ENCODE measurements at places on chromosomes 1 and 21. TPM values are rescaled to one million over a fixed set of nuclear protein-coding genes. Genes with fewer than 3 reads are reported as not detected.

DNA sequence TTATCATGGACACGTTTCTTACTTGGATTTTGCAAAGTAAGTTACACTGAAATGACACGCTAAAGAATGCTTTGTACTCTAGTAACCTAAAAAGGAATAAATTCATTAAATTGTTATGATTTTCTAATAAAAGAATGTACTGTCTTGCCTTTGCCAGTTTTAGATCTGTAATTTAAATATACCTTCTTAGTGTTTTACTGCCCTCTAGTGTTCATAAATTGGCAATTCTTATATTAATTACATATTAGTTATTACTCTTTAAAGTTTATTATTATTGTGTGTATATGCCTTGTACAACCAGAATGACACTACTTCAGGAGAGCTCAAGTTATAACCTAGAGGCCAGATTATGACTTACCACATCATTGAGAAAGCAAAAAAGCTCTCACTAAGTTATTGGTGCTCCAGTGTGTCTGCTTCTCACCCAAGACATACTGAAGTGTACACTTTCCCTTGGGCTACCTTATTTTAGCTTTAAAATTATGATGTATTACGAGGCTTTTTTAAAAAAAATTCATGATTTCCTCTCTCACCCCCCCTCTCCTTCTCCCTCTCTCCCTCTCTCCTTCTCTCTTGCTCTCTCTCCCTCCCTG is 169.9 kb downstream of the HS2ST1 start:
- no peak for DNase-seq

GRCh38 chr21:44375281-44375651 is 21.8 kb downstream of the TRPM2 start:
- no peak for DNase-seq

DNA sequence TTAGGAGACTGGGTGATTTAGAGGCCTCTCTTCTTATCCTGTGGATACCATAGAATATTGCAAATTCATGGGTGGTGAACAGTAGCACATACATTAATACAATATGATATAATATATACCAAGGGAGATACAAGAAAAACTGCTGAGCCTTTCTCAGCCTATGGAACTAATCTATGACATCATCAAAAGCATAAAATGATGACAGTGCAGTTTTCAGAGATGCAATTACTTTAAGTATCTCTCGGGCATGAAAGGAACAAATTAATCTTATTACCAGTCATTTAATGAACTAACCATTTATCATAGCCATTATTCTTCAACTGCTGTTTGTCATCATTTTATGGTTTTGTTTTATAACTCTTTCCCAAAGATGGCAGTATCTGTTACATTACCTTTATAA is 3.5 kb downstream of the CHODL start:
- DNase-seq: no peak

- DNase-seq: no peak
Measured at GRCh38 chr1:93605812-93606512, 75.7 kb downstream of the BCAR3 start.

- DNase-seq: no peak
Measured at GRCh38 chr1:228085287-228085951, 2.9 kb downstream of the ARF1 start.

GRCh38 chr1:109299558-109300343 is 7.1 kb downstream of the MYBPHL start:
- no peak for DNase-seq

DNA sequence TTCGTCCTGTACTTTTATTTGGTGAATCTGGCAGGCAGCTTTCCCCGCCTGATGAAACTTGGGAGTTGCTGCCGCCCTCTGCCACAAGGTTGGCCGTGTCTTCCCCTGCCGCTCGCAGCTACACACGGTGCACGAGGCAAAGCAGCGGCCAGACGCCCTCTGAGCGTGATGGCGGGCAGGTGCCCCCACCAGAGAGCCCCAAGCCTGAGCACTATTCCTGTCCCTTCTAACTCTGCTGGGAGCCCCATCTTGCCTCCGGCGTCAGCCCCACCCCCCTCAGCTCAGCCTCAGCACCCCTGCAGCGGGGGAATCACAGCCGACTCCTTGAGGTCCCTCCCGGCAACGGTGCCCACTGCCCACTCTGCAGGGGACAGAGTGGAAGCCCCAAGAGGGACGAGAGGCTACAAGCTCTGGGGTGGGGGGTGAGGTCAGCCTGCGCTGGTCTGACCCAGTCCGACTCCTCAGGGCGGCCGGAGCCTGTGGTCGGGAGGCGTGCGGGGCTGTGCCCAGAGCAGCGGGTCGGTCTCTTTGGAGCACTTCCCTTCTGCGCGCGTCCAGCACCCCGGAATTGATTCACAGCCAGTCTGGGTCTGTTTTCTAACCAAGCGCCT is 41.3 kb downstream of the RIPK4 start:
- DNase-seq: no peak

- DNase-seq: no peak
Measured at GRCh38 chr1:2304921-2305681, 77.0 kb downstream of the SKI start.

DNA sequence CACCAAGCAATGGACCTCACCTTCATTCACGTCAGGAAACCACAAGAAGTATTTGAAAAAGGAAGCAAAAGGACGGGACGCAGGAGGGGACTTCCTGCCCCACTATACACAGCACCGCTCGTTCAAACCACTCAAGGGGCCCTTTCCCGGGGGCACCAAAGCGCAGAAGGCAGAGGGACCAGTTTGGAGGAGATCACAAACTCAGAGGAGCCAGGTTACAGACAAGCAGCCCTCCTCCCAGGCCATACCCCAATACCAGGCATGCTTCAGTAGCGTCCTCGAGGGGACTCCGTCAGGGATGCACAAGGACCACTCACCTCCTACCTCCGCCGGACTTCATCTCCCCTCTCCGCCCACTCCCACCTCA is 685 bp downstream of the CRTC2 start:
- DNase-seq: no peak

The KLHDC9 gene
- total RNA-seq: 5.8 TPM

The HAO2 gene
- 0.53 TPM for total RNA-seq

The ERG gene
- 4.5 TPM for total RNA-seq

The VWA5B1 gene
- total RNA-seq: 1.4 TPM

The C1orf74 gene
- total RNA-seq: 4.1 TPM

Data from WTC11 (cell line).